T-helper 9 cell (primary cell): ENCODE measurements at places on chromosomes 16 and 17.

GRCh38 chr16:12801511-12802042 lies 2.1 kb downstream of the CPPED1 start:
- no peak for DNase-seq

DNA sequence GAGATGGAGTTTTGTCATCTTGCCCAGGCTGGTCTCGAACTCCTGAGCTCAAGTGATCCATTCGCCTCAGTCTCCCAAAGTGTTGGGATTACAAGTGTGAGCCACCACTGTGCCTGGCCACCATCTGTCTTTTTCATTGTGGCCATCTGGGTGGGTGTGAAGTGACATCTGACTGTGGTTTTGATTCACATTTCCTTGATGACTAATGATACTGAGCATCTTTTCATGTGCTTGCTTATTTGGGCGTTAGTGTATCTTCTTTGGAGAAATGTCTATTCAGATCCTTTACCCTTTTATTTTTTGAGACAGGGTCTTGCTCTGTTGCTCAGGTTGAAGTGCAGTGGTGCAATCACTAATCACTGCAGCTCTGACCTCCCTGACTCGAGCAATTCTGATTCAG lies 53.9 kb upstream of the ERN1 start:
- no peak for DNase-seq

DNA sequence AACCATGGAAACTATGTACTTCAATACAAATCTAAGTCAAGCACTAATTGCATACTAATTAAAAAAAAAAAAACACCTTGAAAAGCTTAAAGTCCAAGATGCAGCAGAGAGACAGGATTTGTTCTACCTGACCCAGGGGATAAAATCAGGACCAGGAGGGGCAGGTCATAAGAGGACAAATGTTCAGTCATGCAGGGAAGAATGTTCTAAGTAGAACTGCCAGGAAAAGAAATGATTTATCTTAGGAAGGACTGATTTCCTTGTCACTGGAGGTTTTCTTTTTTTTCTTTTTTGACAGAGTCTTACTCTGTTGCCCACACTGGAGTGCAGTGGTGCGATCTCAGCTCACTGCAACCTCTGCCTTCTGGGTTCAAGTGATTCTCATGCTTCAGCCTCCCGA lies 9.1 kb upstream of the GHDC start:
- DNase-seq = no peak

DNA sequence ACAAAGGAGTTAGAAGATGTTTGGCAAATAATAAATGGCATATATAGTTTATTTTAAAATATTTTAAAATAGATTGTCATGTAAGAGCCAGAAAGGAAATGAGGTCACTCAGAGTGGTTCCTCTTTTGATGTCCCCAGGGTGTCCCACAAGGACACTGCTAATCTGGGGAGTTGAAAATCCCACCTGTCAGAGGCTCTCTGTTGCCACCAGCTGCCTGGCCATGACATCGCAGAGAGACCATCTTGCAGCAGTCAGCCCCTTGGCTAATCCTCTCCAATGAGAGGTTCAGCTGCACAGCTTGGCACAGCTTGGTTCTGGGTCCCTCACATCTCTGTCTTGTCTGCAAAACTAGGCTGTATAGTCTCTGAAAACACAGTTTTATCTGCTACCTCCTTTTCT lies 11.0 kb upstream of the RBFOX1 start:
- no peak for DNase-seq

DNA sequence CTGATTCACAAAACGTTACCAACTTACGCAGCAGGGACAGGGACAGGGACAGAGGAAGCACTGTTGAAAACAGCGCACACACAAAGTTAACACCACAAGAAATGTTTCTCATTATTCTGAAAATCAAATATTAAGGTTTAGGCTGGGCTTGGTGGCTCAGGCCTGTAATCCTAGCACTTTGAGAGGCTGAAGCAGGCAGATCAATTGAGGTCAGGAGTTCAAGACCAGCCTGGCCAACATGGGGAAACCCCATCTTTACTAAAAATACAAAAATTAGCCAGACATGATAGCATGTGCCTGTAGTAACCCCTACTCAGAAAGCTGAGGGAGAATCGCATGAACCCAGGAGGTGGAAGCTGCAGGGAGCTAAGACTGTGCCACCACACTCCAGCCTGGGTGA lies 4.2 kb downstream of the CYTH1 start:
- DNase-seq = no peak
